ENCODE measurements at places on chromosomes 12 and 14. TPM values are rescaled to one million over a fixed set of nuclear protein-coding genes. Genes with fewer than 3 reads are reported as not detected.
A peak's percentile ranks its signal among the peaks of the same experiment; 100 is the strongest.

Gene TIMM9
- total RNA-seq: 44.9 TPM

Gene TMEM119
- 0.24 TPM for total RNA-seq

Gene GSKIP
- 7.9 TPM for total RNA-seq

DNA sequence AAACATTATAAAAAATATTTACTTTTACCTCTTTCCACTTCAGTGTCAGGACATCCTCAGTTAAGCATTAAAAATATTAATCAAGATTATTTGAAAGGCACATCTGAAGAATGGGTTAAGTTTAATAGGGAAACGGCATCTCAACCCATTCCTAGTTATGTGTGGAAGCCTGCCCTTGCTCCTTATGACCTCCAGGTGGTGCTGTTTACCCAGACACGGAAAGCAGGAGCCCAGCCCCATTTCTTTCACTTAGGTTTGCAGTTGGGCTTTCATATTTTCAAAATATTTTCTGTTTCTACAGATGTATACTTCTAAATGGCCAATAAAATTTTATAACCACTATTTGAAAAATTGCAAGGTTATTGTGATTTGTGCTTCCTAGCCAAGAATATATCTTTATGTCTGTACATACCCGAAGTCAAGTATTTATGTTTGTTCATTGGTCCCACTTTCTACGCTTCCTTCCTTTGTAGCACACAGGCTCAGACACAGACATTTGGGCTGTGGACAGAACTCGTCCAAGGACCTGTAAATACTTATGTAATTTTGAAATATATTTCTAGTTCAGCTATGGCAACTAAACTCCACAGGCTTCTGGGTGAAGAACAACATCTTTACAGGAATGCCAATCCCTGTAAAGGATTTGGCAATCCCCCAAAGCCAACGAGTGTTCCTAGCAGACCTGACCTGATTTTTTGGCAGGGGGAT is 247.1 kb downstream of the AKAP6 start:
- no peak overlapping the region for H3K27ac ChIP-seq
- H3K4me3 ChIP-seq: no peak overlapping the region
- no peak for DNase-seq
- H3K4me1 ChIP-seq: peaks cover 6% of the 10 kb centered on the region
- no peaks in the 10 kb centered on the region for H3K36me3 ChIP-seq

GRCh38 chr12:101501410-101501995 is 26.4 kb downstream of the SPIC start:
- H3K36me3 ChIP-seq: no peaks in the 10 kb centered on the region
- no peak overlapping the region for H3K27ac ChIP-seq
- no peaks in the 10 kb centered on the region for H3K27me3 ChIP-seq
- H3K4me1 ChIP-seq: no peaks in the 10 kb centered on the region
- DNase-seq: no peak

DNA sequence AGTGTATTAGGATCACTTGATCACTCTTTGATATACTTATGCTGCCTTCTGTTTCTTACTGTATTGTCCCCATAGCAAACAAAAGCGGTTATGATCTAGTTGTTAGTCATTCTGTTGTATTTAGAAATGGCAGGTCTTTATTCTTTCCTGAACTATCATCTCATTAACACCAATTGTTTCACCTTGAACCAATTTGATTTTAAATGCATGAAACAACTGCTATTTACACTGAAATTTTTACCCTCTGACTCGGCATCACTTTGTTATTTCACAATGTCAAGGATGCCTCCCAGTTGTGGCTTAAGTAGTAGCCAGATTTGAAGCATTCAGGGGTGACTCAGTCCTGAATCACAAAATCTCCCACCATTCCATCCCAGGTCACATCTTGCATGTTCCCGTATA is 303.5 kb downstream of the EGLN3 start:
- H3K4me3 ChIP-seq: no peak overlapping the region
- H3K27me3 ChIP-seq: no peaks in the 10 kb centered on the region
- no peaks in the 10 kb centered on the region for H3K4me1 ChIP-seq
- no peaks in the 10 kb centered on the region for H3K36me3 ChIP-seq

DNA sequence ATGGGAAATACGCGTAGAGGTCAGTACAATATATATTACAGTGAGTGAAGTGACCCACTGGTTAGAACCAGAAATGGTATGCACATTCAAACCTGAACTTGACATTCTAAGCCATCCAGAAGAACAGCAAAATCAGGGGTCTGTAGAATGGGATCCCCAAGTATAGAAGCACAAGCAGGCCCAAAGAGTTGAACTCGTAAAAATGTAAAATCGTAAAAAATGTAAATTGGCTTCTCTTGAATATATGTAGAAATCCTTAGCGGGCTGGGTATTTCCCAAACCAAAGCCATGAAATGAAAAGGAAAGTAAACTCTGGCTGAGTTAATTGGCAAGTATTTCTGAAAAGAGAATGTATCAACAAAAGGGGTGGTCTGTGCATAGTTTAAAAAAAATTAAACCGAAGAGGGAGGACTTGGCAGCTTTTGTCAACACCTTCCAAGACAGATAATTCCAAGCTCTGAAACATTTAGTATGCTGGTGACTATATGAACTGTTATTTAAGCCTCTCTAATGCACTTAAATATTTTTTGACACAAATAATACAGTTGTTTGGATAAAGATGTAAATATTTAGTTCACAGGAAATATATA is 1505.6 kb upstream of the FLRT2 start:
- H3K4me3 ChIP-seq: no peak overlapping the region
- H3K27me3 ChIP-seq: no peaks in the 10 kb centered on the region
- no peak overlapping the region for H3K27ac ChIP-seq
- no peaks in the 10 kb centered on the region for H3K4me1 ChIP-seq

DNA sequence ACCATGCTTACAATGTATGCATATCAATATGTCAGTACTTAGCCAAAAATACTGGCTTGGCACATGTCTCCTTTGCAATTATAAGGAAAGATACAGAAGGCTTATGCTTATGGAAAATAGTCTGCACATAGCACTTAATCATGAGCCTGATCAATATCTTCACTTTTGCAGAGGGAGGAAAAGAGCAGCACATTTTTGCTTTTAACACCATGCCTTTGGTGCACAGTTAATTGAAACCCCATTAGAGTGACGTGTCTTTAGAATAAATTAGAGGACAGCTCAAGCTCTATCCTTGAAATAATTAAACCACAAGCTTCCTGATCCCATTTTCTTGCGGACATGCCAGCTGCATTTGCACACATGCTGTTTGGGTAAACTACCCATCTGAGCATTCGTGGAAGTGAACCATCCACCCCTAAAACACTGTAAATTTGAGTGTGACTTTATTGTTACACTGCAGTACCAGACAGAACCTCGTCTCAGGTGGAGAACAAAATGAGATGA is 839.9 kb upstream of the MGAT4C start:
- H3K36me3 ChIP-seq: no peaks in the 10 kb centered on the region
- DNase-seq: no peak
- no peaks in the 10 kb centered on the region for H3K4me1 ChIP-seq
- H3K4me3 ChIP-seq: no peak overlapping the region

DNA sequence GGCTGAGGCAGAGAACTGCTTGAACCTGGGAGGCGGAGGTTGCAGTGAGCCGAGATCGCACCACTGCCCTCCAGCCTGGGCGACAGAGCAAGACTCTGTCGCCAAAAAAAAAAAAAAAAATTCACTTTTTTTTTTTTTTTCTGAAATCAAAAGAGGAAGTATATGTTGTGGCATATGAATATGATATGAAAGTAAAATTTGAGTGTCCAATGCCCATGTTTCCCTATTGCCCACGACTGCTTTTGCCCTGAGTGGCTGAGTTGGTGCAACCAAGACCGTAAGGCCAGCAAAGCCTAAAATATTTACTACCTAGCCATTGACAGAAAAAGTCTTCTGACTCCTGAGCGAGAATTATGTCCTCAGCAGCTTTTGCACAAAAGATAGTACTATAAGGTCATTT is 101.7 kb upstream of the PARP11 start:
- no peaks in the 10 kb centered on the region for H3K36me3 ChIP-seq
- peaks cover 6% of the 10 kb centered on the region for H3K4me1 ChIP-seq
- no peak overlapping the region for H3K27ac ChIP-seq

- no peak for DNase-seq
- no peak overlapping the region for H3K27ac ChIP-seq
- no peaks in the 10 kb centered on the region for H3K27me3 ChIP-seq
- H3K4me3 ChIP-seq: no peak overlapping the region
- H3K4me1 ChIP-seq: no peaks in the 10 kb centered on the region
- peaks cover 15% of the 10 kb centered on the region for H3K36me3 ChIP-seq
Measured at GRCh38 chr12:113823016-113823415, 143.1 kb downstream of the RBM19 start.

DNA sequence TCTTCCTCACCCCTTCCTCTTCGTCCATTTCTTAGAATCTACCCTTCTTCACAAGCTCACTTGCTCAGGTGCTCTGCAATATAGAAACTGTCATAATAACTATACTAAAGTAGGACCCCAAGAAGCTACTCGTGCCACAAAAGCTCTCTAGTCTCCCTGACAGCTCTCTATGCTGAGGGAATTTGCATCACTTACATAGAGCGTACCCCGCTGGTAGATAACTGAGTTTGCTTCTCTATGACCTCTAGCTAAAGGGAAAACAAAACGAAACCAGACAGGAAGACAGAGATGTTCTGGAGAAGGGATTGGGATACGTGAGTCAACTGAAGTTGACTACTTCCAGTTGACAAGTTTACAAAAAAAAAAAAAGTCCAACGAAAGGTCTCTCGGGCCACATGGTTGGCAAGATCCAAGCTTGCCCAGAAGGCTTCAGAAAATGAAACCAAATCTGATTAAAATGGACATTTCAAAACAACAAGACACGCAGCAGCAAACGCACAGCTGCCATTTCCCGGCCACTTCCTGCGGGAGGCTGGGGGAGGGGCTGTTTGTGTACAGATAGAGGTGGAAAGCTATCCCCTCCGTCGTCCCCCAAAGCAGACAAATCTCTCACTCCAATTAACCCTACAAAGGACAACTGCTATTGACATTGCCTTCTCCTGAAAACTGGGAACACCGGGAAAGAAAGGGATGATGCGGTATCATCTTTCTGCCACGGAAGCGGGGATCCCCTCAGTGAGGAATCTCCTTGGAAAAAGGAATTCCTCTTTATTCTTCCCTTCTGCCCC is 1.3 kb downstream of the BAZ2A start:
- H3K27ac ChIP-seq: peak overlapping the region; percentile 98
- H3K27me3 ChIP-seq: no peaks in the 10 kb centered on the region
- H3K4me3 ChIP-seq: peak overlapping the region; percentile 100
- peaks cover 70% of the 10 kb centered on the region for H3K4me1 ChIP-seq
